CD4-positive, alpha-beta T cell treated with Interleukin-2 at 100 ng/mL for 4 hours (primary cell): ENCODE measurements at places on chromosomes 3 and 15.

GRCh38 chr3:176611703-176612102, 585.6 kb downstream of the TBL1XR1 start:
- no peak for DNase-seq

- DNase-seq: no peak
Measured at GRCh38 chr3:13874891-13875290, 5.0 kb downstream of the WNT7A start.

GRCh38 chr3:127206611-127207516, 13.9 kb downstream of the PRR23E start:
- no peak for DNase-seq

DNA sequence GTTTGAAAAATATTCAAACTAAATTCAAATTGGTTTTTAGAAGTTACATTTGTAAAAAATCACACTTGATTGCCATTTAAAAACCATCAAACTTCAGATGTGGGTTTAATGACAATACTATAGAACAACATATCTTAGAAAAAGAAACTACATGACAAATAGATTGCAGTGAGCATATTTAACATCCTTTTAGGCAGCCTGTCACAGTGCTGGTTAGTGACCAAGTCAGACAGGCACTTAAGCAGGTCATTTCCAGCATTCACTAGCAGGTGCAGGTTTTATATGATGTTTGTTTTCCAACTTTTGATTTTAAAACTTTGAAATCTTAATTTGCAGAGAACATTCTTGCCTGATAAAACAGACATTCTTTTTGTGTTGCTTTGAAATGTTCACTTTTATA, 115.7 kb downstream of the MBNL1 start:
- DNase-seq: peak; percentile 23

- no peak for DNase-seq
Measured at GRCh38 chr3:61955483-61955882, 394.1 kb downstream of the PTPRG start.

- DNase-seq: no peak
Measured at GRCh38 chr3:30790150-30790549, 104.3 kb downstream of the GADL1 start.
